ENCODE measurements at places on chromosomes 4 and X. TPM values are rescaled to one million over a fixed set of nuclear protein-coding genes. Genes with fewer than 3 reads are reported as not detected.

GRCh38 chr4:181966104-181966551, 277.1 kb upstream of the TENM3 start:
- DNase-seq: no peak

DNA sequence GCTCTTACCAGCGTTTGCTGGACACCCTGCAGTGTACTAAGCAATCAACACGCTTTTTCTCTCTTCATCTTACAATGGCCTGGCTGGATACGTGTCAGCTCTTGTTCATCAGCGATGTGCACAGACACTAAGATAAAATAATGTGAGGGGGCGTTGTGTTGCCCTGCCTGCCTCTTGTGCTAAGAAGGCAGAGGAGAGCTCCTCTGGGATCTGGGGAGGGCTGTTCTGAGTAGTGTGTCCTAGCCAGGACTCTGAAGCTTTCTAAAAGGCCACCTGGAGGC, 49.7 kb downstream of the NELFA start:
- no peak for DNase-seq

GRCh38 chr4:19224820-19225219, 1026.9 kb upstream of the SLIT2 start:
- no peak for DNase-seq

DNA sequence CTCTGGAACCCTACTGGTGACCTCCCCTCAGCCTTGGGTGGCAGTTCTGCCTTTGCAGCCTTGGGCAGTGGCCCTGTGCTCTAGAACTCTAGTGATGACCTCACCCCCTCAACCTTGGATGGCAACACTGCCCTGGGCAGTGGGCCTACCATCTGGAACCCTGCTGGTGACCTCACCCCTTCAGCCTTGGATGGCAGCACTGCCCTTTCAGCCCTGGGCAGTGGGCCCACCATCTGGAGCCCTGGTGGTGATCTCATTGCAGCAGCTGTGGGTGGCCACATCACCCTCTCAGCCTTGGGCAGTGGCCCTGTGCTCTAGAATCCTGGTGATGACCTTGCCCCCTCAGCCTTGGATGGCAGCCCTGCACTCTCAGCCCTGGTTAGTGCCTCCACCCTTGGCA, 129.3 kb downstream of the RBMX2 start:
- no peak for DNase-seq

The HERC5 gene
- total RNA-seq: 9.8 TPM

The LEF1 gene
- 5.8 TPM for total RNA-seq

GRCh38 chr4:143356493-143356892, 19.8 kb downstream of the GAB1 start:
- no peak for DNase-seq

- no peak for DNase-seq
These were observed 111.4 kb downstream of the SH3KBP1 start for GRCh38 chrX:19775830-19776485.

The ATP10D gene
- 57.4 TPM for total RNA-seq
